ENCODE measurements at places on chromosomes 6 and 20. TPM values are rescaled to one million over a fixed set of nuclear protein-coding genes. Genes with fewer than 3 reads are reported as not detected.

DNA sequence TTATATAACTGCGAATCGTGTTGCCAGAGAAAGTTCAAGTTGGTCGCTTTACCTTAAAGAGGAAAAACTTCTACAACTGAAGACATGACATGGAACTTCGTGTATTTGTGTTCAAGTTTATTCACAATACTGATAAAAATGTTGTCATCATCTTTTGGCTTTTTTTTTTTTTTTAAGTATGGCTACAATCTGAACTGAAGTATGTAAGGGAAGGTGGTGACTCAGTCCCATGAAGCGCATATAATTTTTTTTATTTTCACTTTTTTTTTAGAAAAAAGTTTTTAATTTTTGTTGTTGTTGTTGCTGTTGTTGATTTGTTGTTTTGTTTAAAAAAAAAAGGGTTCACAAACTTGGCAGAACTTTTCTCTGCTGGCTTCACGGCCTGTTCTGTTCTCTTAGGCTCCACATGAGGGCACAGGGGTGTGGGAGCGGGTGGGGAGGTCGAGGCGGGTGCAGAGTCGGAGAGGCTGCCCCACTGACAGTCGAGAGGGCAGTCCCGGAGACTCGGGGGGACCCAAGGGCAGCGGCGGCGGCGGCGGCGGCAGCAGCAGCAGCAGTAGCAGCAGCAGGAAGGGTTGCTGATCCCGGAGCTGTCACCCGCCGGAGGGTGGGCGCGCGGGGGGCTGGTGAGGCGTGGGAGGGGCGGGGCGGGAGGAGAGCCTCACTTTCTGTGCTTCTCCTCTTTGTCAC is 17.0 kb downstream of the TFAP2A start:
- DNase-seq = no peak

DNA sequence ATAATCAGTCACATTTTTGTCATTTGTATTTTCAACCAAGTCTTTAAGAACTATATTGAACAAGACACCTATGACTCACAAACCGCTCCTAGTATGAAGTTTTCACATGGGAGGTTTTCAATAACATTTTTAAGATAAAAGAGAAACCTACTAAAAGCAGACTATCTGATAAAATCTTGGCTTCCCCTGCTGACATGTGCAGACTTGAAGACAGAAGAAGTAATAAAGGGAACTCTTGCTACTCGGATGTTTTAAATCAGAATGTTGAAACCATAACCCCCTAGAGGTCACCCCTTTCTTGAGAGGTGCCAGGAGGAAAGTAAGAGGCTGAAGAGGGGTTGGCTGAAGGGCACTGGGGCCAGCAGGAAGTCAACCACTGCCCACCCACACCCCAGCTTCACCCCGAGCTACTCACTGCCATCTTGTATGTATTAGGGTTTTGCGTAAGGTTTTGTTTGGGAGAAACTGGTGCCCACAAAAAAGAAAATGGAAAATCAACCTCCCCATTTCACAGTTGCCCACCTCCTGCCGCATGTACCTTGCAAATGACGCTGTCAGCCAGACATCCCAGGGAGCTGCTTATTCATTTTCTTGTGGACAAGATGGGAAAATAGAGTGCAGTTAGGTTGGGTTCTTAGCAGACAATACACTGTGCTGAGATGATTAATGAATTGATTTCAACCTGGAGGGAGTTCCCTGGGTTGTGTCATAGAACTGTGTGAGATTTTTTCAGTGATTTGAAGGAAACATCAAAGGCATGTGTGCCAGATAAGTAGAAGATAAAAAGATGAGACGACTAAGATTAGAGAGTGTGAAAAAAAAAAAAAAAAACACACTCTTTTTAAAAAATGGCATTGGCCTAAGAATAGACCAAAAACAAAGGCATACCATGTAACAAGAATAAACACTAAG is 83.2 kb upstream of the TAB2 start:
- DNase-seq = peak; percentile 83

DNA sequence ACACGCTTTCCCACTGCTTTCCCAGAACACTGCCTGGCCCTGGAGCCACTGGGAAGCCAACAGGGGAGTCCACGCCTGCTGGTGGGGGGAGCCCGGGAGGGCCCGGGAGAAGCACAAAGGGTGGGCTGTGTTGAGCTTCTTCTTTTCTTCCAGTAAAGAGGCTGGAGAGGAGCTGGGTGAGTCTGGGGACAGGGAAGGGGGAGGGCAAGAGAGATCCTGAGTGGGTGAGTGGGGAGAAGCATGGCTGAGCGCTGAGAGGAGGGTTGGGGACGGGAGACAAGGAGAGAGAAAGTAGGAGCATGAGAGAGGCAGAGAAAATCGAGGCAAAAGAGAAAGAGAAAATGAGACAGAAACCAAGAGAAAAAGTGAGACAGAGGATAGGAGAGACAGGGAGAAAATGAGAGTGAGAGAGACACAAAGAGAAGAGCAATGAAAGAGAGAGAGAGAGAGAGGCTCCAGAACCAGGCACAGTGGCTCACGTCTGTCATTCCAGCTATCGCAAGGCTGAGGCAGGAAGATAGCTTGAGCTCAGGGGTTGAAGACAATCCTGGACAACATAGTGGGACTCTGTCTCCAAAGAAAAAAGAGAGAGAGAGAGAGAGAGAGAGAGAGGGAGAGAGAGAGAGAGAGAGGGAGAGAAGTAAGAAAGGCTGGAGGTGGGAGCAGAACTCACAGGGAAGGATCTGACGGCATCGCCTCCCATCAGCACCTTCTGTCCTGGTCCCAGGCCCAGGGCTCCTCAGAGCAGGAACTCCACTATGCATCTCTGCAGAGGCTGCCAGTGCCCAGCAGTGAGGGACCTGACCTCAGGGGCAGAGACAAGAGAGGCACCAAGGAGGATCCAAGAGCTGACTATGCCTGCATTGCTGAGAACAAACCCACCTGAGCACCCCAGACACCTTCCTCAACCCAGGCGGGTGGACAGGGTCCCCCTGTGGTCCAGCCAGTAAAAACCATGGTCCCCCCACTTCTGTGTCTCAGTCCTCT is 2.0 kb downstream of the LST1 start:
- no peak for DNase-seq

DNA sequence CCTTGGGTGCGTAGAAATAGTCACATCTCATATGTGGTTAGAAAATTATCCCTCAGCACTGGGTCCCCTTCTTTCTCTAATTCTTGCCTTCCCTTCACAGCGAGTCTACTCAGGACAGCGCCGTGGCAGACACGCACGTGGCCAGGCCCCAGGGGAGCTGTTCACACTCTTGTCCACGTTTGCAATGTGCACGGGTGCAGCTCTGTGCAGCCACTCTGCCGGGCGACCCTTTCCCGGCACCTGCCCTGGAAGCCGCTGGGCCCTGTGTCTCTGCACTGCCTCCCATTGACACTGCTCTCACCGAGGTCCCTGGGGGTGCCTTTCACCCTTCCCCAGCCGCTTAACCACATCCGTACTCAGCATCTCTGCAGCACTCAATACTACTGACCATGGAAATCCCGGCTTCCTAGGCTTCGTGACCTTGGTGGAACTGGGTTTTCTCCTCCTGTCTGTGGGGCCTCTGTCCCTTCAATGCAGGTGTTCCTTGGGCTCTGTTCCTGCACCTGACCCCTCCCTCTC is 104.9 kb downstream of the DACT2 start:
- DNase-seq = no peak

DNA sequence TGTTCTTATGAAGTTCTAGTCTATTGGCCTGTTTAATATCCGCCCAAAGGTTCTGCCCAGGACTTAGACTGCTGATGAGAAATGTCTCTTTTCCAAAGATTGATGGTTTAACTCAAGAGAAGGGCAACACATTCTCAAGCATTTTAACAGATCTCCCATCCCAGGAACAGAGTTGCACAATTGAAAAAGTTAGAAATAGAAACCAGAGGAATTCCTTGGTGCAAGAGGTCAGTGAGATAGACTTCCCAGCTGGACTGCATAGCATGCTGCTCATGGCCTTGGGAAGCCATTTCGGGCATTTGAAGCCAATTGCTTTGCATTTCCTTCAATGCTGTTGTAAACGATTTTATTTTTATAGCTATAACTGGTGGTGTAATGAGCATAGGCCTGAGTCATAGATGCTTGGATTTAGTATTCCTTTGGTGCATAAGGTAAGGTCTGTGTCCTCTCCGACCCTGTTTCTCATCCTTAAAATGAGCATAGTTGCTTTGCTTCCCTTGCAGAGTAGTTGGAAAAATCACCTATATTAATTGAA is 292.2 kb upstream of the JAG1 start:
- peak; percentile 19 for DNase-seq

- DNase-seq = no peak
Measured at GRCh38 chr6:146883640-146884531, 285.1 kb downstream of the ADGB start.

DNA sequence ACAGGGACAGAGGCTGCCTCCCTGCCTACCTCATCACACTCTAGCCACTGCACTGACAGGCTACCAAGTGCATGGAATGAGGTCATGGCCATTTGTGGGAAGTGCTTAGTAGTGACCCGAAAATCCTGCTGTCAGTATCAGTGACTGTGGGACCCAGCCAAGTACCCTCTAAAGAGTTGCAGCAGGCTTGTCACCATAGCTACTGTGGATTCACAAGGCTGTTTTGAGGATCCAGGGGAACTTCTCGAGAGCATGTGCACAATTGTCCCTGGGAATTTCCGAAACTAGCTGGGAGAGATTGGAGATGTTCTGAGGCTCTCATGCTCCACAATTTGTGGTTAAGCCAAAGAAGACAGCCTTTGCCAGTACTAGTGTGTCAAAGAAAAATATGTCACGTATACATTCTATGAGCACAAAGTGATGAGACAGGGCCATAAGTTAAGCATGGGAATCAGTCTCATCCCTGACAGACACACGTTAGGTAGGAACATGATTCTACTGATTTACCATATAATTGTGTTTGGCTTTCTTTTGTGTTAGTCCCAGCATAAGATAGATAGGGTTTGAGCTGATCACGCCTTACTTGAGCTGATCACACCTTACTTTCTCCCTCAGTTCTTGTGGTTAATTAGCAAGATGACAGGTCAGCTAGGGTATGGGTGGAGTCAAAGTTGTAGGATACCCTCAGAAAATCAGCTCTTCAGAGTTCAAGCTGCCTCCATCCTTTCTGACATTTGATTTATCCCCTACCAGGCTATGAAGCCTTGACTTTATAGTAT is 42.6 kb upstream of the TMEM170B start:
- DNase-seq = peak; percentile 28

DNA sequence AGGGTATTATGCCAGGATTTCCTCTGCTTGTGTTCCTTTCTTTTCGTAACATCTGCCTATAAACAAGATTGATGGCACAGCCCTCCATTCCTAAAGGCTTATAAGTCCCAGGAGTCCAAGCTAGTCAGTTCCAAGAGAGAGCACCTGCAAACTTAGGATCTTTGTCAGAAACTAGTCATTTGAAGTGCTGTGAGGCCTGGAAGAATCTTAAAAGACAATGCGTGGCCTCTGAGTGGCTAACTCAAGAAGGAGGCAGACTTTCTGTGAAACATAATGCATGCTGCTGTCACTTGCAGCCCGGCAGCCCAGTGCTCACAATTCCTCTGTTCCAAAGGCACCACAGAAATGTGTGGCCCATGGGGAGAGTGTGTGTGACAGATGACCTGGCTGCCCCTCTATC is 135.0 kb upstream of the SUPT3H start:
- DNase-seq = no peak

GRCh38 chr6:5095236-5095635 is 10.1 kb downstream of the PPP1R3G start:
- peak; percentile 53 for DNase-seq

- no peak for DNase-seq
Measured at GRCh38 chr20:31718952-31719643, 3.6 kb downstream of the BCL2L1 start.

DNA sequence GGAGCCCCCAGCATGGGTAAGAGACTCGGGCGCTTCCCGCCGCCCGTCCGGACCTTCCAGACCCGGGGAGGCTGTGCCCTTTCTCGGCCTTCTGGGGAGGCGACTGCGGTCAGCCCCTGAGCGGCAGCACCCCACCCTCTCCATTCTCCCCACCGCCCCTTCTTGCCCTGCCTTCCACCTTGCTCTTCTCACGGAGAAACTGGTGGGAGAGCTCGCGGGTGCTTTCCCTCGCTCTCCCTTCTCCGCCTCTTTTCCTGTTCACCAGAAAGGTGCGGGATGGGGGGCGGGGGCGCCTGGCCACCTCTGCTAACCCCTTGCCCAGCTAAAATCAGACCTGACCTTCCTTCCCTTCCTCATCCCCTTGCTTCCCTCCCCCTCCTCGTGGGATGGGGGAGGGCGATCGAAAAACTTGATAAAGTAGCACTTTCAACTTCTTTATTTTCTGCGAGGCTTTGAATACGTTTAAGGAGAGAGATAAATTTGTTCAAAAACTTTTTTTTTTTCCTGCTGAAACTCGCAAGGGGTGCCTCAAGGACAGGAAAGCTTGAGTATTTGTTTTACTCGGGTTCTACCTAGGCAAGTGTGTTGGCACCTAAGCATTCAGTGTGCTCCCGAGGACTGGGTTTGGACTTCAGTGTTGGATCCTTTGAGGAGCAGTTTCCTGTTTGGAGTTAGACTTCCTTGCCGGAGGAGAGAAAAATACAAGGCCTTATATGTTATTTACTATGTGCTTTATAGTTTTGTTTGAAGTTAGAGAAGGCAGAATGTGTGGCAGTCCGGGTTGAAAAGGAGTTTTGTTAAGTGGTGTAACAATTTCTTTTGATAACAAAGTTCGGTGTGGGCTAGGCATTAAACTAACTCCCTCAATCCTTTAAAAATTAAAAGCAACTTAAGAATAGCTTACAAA is 897 bp downstream of the CD2AP start:
- DNase-seq = peak; percentile 36

GRCh38 chr20:52974179-52974594 is 2.0 kb downstream of the TSHZ2 start:
- DNase-seq = peak; percentile 58

GRCh38 chr6:111589366-111589765 is 16.3 kb downstream of the TRAF3IP2 start:
- peak; percentile 94 for DNase-seq

- no peak for DNase-seq
Measured at GRCh38 chr20:50562262-50562701, 52.1 kb downstream of the PTPN1 start.

GRCh38 chr20:17947474-17947815 is 21.1 kb downstream of the SNX5 start:
- DNase-seq = no peak

DNA sequence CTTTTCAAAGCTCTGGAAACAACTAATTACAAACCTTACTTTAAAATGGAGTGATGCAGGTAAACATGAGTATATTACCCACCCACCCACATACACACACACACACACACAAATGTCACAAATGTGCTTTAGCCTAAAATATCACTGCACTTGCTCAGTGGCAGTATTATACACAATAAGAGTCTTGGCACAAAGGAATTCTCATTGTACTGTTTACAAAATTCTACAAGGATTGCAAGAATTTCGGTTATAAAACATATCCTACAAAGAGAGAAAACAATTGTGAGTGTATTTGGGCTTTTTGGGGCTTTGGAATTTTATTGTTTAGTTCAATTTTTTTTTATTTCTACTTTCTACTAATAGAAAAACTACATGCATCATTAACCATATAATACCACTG is 113.2 kb upstream of the BEND6 start:
- DNase-seq = no peak

- no peak for DNase-seq
Measured at GRCh38 chr20:37228082-37228481, 33.5 kb downstream of the GHRH start.

AVP gene
- not detected for total RNA-seq

TNF gene
- total RNA-seq = not detected

OR2J3 gene
- not detected for total RNA-seq

SNAP91 gene
- total RNA-seq = 0.17 TPM

UBE2C gene
- total RNA-seq = 12.9 TPM

KAT14 gene
- 18.5 TPM for total RNA-seq

OPN5 gene
- not detected for total RNA-seq

RHAG gene
- total RNA-seq = not detected

SGK1 gene
- total RNA-seq = 132 TPM

CST1 gene
- total RNA-seq = 3.6 TPM

SPATS1 gene
- total RNA-seq = under 0.01 TPM

HFE gene
- total RNA-seq = 6.4 TPM

All from fibroblast of lung (primary cell).